ENCODE measurements at places on chromosomes 11 and 22. TPM values are rescaled to one million over a fixed set of nuclear protein-coding genes. Genes with fewer than 3 reads are reported as not detected.

DNA sequence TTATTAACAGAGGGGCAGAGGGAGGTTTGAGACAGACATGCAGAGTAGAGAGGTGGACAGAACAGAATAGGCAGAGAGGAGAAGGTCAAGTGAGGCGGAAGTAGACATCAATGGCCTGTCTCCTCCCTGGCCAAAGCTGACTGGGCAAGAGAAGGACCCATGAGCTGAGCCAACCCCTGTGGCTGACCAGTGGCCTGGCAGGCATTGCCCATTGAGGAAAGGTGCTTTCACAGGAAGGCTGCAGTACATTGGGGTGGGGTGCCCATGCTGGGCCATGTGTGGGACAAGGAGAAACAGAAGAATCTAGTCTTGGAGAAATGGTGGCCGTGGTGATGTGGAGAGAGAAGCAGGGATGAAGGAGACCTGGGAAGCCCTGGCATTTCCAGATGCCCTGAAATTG lies 76.0 kb downstream of the MYEOV start:
- DNase-seq = no peak

DNA sequence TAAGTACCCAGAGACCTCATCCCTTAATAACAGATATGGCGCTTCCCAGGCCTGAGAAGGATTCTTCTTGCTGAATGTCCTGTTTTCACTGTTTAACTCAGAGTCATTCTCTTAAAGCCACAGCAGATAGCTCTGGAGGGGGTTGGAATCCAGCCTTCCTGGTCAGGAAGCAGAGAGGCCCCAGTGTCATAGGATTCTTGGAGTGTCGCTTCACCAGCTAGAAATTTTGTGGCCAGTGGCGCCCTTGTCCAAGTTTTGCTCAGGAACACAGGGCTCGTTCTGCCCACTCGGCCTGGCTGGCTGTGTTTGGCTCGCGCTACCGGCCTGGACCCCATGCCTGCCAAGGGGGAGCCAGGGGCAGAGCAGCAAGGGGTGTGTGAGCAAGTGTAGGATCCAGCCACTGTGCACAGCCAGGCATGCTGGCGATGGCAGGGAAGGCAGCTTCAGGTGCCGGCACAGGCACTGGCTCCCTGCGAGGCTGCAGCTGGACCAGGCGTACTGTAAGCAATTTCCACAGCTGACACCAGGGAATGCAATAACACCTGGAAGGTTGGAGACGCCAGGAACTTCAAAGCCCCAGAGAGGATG lies 214.8 kb upstream of the SESN3 start:
- DNase-seq = no peak

KIRREL3 gene
- 0.03 TPM for total RNA-seq

FBXO7 gene
- 94.8 TPM for total RNA-seq

ARHGAP20 gene
- not detected for total RNA-seq

EFCAB6 gene
- 0.24 TPM for total RNA-seq

DNA sequence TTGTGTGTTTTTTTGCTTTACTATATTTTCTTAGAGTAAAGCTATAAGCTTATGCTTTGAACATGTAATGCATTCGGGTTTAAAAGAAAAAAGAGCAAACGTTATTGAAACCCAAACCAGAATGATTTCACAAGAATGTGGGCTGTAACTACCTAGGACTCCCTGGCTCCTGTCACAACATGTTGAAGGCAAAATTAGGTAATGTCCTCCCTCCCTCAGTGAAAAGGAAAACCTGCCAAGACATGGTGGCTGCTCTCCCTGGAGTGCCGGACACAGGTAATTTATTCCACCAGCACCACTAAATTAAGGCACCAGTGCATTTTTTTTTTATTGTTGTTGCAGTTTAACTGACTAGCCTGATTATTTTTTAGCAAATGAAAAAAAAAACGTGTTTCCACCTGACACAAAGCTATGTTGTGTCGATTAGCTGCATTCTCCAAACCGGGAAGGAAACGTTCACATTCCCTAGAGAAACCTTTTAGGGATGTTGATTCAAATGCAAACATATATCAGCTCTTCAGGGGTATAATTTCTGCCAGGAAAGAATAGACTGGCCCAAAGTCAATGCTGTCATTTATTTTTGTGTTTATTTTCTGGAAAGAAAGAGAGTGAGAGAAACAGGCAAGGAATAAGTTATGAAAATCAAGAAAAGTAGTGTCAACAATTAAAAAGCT lies 134.6 kb downstream of the CCDC34 start:
- DNase-seq = peak; percentile 68

GAL gene
- total RNA-seq = 1.6 TPM
